Neural crest cell (in vitro differentiated cells): ENCODE measurements at places on chromosomes 16 and 17.

DNA sequence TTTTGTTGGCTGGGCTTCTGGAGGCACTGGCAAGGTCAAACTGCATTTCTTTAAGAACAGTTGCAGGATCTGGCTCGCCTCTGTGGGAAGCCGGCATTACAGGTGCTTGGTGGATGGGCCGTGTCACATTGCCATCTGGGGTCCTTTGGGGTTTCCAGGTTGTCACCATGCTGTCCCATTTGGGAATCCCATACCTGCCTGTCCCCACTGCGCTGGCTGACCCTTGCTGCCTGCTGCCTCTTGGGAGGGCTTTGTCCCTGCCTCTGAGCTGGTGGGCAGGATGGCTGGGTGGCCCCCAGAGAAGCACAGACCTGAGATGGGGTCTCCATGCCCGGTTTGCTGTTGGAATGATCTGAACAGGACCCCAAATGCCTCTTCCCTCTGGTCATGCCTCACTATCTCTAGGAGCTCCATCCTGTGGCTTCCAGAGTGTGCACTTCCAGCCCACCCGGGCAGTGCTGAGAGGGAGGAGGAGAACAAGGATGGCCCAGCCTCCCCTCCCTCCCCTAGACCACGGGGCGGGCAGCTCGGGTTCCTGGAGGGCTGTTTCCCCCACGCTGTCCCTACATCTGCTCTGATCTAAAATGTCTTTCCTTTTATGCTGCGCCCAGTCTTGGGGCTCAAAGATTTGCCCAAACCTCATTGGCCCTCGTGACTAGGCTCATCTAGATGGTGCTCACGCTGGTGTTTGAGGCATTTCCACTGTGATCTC lies 28.0 kb downstream of the OR1D5 start:
- DNase-seq = no peak

DNA sequence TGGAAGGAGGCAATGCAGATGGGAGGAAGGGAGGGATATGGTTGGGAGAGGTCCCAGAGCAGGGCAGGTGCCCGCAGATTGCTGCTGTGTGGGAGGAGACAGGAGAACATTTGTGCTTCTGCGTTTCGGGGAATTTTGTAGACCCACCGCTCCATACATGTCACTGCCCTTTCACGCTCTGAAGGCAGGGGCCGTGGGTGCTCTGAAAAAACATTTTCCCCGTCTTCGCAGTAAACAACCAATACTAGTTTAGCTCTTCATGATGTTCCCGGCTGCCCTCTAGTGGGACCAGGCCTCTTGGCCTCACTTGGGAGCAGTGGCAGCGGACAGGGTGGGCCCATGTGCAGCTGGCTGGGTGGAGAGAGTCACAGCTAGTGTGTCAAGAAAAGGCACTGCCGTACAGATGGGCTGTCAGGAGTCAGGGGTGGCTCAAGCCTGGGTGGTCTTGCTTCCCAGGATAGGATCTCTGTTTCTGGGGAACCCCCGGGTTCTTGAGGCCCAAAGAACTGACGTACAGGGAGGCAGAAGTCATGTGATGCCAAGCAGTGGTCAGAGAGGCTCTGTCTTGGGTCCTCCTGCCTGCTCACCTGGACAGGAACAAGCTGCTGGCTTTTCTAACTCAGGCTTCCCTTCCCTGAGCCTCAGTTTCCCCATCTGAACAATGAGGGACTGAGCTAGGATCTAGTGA lies 46.5 kb upstream of the CPNE2 start:
- DNase-seq = peak; percentile 65

DNA sequence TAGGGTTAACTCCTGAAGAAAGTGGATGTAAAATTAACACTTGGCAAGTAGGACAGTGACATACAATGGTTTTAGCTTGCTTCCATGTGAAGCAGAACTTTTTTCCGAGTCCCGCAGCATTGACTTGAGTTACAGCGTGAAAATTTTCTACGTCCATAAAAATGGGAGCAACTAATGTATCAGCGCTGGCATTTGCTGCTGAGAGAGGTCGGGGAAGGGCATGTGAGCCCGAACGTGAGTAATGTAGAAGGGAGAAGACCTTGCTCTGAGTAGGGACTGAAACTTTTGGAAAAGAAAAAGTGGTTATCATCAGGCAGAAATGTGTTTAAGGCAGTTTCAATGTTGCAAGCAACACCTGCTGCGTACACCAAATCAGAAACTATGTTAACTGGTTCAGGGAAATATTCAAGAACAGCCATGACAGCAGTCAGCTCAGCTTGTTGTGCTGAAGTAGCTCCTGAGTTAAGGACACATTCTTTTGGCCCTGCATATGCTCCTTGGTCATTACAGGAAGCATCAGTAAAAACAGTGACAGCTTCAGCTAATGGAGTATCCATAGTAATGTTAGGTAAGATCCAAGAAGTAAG lies 70.9 kb upstream of the ARL4D start:
- DNase-seq = no peak

GRCh38 chr17:48961516-48962233 lies 6.7 kb downstream of the GIP start:
- no peak for DNase-seq

- no peak for DNase-seq
Measured at GRCh38 chr17:50304781-50305404, 30.6 kb downstream of the TMEM92 start.

DNA sequence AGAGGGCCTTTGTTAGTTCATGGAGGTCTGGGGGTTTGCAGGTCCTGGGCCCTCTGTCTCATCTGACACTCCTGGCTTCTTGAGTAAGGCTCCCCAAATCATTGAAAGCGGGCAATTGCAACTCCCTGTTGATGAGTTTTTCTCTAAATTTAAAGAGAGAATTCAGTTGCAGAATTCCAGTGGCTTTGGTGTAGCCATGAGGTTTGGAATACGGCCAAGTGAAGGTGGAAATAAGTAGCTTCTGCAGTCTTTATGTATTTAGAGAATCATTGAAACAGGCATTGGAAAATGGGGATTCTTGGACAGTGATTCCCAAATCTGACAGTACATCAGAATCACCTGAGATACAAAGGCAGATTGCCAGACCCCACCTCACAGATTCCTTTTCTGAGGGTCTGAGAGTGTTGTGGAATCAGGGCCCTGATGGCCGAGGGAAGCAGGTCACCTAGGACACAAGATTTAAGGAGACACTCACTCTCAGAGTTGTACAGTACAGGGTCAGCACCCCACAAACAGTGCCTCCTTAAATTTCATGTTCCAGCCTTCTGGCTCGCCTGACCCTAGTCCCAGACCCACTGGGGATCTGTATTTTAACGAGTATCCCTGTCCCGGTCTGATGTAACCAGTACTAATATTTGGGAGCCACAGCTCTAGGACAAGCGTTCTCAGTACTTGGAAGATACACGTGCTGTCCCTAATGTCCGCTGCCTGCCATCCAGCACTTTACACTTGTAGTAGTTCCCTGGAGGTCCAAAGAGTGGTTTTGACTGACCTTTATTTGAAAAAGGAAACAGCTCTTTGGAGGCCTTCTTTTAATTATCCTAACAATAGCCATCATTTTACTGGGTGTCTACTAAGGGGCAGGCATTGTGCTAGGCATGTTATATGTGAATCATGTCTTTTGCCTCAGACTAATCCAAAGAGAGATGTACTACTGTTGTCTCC lies 37.8 kb downstream of the YPEL2 start:
- DNase-seq = no peak

GRCh38 chr17:60435244-60436167 lies 13.2 kb downstream of the CHCT1 start:
- DNase-seq = peak; percentile 57

- peak; percentile 64 for DNase-seq
Measured at GRCh38 chr17:55845385-55845784, 94.5 kb downstream of the PCTP start.

DNA sequence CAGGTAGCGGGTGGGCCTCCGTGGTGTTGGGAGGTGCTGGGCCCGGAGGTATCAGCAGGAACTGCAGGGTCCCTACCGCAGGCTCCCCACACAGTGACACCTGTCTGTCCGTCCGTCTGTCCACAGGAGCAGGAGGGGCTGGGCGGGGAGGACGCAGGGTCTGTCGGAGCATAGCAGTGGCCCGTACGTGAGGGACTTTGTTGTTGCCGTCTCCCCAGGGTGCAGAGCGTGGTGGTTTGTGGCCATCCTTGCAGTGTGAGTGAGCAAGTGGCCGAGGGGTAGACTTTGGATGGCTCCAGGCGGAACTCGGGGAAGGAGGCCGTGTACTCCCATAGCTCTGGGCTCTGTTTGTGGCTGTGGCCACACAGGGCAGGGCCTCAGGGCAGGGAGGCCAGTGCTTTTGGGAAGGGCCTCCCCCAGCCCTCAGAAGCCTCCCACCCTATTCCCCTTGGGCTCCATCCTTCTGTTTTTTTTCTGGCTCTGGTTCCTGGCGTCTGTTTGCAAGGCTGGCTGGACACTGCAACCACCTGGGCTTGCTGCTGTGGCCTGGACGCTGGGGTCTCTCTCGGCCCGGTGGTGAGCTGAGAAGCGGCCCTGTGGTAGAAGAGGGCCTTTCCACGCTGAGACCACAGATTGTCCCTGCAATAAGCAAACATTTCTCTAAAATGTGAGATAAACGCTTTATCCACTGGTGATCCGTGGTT lies 41.0 kb upstream of the ZNF750 start:
- no peak for DNase-seq

DNA sequence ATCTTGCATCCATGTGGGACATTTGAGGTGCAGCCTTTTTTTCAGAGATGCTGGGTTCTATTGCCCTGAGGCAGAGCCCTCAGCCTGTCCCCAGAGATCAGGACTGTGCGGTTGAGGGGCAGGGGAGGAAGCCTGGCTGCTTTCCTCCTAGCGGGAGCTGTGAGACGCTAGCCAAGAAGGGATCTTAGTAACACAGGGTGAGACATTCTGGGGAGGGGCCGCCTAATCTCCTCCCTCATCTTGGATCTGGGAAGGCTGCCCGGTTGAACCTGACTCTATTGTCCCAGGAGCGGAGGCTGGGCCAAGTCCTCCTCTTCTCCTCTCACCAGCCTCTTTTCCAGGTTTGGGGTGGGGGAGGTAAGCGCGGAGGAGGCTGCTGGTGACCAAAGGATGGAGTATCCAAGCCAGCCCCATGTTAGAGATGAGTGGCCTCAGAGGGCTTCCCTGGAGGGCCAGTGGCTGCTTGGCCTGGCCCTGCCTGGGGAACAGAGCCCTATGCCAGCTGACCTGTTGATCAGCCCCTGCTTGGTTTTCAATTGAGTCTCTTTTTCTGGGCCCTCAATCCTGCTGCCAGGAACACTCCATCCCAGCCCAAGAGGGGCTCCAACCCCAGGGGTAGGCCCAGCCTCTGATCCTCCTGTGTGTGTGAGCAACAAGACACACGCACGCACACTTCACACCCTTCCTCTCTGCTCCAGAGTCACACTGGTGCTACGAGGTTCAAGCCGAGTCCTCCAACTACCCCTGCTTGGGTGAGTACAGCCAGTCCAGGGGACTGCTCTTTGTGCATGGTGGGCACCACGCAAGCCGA lies 5.0 kb downstream of the CA4 start:
- DNase-seq = no peak

DNA sequence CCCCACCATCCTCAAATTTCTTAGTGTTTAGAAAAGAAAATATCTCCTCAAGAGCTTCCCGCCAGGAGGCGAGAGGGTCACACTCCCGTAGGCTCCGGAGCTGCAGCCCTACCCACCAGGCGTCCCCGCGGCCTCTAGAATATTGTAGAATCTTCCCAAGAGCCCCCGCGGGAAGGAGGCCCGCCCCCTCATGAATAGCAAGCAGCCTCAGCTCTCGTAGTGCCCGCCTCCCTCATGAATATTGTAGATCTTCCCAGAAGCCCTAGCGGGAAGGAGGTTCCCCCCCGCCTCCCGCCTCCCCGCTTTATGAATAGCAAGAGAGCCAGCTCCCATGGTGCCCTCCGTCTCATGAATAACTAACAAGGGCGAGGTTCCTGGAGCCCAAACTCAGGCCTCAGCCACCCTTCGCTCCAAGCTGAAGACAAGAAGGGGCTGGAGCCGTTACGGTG lies at the start of gene FBXO47:
Gene FBXO47, minus strand, starts transcription at position 114 of the 449 bp plus-strand sequence. CDS start 4,378 bp downstream, outside the sequence.
- DNase-seq = peak; percentile 66

DNA sequence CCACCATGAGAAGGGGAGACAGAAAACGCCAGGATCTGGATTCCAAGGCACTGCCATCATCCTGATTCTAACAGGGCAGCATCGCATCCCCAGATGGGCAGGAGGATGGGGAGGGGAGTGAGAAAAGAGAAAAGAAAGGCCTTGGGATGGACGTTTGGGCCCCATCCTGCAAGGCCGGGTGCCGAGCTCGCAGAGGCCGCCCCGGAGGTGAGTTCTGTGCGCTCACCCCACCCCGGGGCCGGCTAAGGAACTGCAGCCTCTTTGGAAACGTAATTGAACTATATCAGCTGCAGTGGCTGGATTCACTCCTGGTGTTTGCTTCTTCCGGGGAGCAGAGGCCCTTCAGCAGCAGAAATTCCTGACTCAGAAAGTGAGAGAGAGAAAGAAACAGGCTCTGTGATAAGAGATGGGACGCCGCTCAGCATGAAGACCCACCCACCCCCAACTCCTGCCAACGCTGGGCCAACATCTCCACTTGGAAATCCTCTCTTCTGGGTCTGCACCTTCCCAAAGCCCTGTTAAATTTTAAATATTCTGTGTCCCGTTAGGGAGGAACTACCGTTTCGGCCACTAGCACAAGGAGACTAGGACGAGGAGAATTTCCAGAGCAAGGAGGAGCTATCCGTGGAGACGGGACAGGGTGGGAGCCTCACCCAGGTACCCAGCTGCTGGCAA lies 8.5 kb upstream of the SSTR2 start:
- DNase-seq = peak; percentile 65

- DNase-seq = peak; percentile 33
Measured at GRCh38 chr16:50884066-50884860, 142.4 kb downstream of the CYLD start.

- DNase-seq = peak; percentile 49
Measured at GRCh38 chr16:29806641-29807425, 504 bp downstream of the MAZ start.

DNA sequence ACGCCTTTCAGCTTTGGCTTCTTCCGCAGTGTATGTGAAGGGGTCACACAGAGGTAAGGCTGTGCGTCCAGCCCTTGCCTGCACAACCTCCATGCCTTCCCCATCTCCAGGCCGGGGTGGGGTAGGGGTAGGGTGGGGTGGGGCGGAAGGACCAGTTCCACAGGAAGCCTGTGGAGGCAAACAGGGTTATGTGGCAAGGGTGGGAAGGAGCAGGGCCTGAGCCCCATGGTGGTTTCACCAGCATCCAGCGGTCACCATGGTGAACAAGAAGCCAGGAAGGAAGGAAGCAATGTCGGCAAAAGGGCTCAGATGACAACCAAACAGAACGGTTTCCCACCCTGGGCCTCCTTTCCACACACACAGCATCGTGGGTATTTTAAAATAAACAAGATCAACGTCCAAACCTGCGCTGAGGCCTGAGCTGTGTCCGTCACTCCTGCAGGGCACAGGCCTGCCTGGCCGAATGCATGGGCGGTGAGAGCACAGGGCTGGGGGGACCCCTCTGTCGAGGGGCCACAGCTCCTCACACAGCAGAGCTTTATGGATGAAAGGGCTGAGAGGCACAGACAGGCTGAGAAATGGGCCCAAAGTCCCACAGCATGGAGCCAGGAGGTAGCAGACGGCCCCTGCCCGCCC lies 80.5 kb downstream of the ZNF778 start:
- DNase-seq = no peak
